CD4-positive, alpha-beta T cell treated with Interleukin-1 beta for 1 hour (primary cell): ENCODE measurements at places on chromosomes 7 and 10.

DNA sequence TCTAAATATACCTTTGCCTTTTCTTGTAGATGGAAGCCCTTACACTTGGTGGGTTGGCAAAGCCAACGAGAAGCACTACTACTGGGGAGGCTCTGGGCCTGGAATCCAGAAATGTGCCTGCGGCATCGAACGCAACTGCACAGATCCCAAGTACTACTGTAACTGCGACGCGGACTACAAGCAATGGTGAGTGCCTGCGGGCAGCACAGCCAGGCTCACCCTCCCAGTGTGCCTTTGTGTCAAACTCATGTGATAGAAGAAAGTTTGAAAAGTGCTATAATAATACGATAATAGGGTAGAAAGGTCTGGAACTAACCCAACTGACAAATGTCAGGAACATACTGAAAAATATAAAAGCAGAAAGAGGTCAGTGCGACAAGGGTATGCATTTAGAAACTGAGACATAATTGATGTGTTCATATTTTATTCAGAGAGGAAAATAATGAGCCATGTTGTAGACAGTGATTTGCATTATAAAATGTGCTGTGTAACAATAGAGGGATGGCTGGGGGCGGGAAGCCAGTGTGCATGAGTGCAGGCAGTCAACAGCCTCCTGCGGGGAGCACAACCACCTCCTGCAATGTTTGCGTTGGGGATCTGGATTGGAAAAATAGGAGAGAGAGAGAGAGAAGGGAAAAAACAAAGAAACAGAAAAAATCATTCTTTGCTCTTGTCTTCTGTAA is 686.9 kb upstream of the C7orf33 start:
- DNase-seq = no peak

DNA sequence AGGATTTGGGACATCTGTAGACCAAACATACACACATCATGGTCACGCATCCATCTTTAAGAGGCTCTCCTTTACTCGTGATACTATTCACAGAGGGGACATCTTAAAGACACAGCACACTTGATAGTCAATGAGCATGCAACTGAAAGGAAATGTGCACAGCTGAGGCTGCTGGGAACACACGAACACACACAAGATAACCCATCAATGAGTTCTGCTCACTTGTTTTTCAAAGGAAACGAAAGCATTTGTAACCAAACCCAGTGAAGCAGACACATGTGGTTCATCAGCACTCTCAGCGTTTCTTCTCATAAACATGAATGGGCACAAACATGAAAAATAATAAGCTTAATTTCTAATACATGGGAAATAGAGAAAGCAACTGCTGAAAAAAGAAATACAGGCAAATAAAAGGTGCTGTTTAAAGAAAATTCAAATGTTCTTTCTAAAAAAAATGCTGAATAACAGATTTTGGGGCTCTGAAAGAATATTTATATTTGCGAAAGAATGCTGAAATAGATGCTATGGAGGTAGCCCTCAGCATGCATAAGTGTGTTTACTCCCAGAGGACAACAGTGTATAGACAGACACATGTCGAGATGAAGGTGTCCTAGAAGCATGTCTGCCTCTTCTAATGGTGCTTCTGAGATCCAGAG is 59.7 kb upstream of the LAMB4 start:
- no peak for DNase-seq

- DNase-seq = no peak
Observed at GRCh38 chr7:138662076-138662990, 38.8 kb downstream of the SVOPL start.

GRCh38 chr10:7337431-7338171 is 73.2 kb downstream of the SFMBT2 start:
- DNase-seq = peak; percentile 8

- DNase-seq = no peak
Observed at GRCh38 chr10:48525113-48525512, 79.8 kb downstream of the ARHGAP22 start.

DNA sequence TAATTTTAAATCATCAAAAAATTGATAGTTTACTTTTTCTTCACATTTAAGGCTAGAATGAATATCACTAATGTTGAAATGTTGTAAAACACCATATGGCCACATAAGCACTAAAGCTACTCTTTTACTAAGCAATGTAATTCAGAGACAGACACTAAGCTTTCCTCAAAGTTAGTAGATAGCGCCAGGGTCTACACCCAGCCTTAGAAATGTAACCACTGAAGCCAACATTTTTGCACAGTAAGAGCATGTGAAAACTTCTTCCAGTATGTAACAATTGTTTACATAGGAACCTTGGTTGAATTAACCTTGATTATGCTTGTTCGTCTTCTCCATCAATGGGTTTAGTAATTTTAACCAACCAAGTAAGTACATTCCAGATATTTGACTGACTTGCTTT is 28.4 kb upstream of the PRKG1 start:
- no peak for DNase-seq
